Thoracic aorta (tissue), 2 donors: ENCODE measurements at places on chromosomes 12 and 14. TPM values are rescaled to one million over a fixed set of nuclear protein-coding genes. Genes with fewer than 3 reads are reported as not detected.

Gene SPIC
- not detected for total RNA-seq

Gene APOF
- not detected for total RNA-seq

DNA sequence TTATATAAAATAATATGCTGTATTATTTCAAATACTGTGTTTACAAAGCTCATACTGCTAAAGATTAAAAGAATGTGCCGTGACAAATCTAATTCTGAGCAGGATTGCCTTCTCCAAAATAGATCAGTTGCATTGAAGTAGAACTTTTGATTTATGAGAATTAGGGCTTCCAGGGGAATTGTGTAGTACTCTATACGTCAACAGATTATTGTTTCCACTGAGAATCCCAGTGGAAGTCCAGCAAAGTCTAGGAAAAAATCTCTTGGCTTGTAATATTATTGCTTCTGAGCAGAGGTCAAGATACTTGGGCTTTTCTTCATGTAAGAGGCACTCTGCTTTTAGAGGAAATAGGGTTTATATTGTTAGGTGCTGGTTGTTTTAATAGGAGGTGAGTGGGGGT lies 133.9 kb downstream of the TRHDE start:
- H3K4me3 ChIP-seq: no peak overlapping the region
- no peak for DNase-seq
- no peaks in the 10 kb centered on the region for H3K36me3 ChIP-seq
- no peaks in the 10 kb centered on the region for H3K4me1 ChIP-seq
- H3K27me3 ChIP-seq: no peaks in the 10 kb centered on the region

DNA sequence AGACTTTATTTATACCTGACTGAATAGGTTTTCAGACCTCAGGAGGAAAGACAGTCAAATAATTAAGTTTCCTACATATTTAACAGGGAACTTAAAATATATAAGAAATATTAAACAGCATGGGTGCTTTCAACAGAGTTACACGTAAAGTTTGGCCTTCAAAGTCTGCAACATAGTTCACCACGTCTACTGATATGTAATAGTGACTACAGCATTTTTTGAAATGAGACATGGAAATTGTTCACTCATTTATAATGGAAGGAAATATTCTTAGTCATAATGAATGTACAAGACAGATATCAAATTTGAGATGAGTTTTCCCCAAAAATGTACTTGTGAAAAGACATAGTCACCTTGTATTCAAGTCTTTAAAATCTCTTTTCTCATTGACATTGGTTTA lies 56.7 kb upstream of the KCNMB4 start:
- H3K27ac ChIP-seq: no peak overlapping the region
- no peak overlapping the region for H3K4me3 ChIP-seq
- peaks cover 6% of the 10 kb centered on the region for H3K4me1 ChIP-seq
- no peak for DNase-seq

GRCh38 chr14:50944647-50945413 lies 547 bp upstream of the PYGL start:
- peak; percentile 5 for DNase-seq
- peak overlapping the region; percentile 81 for H3K27ac ChIP-seq
- no peaks in the 10 kb centered on the region for H3K27me3 ChIP-seq

DNA sequence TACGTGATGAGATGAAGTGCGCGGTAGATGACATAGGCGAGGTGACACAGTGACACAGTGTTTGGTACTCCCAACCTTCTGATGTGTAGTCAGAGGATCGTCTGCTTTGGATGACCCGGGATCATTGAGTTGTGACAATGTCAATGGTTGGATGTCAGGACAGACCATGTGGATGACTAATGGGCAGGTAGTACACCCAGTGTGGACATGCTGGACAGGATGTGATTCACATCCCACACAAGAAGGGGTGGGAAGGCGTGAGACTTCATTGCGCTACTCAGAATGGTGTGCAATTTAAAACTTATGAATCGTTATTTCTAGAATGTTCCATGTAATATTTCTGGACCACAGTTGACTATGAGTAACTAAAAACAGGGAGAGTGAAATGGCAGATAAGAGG lies 23.8 kb downstream of the MAP3K9 start:
- no peak overlapping the region for H3K27ac ChIP-seq
- no peaks in the 10 kb centered on the region for H3K27me3 ChIP-seq
- H3K4me3 ChIP-seq: no peak overlapping the region
- H3K36me3 ChIP-seq: no peaks in the 10 kb centered on the region
- DNase-seq: no peak

GRCh38 chr14:60756847-60757246 lies 22.3 kb downstream of the MNAT1 start:
- H3K27me3 ChIP-seq: no peaks in the 10 kb centered on the region
- DNase-seq: no peak
- no peak overlapping the region for H3K4me3 ChIP-seq
- H3K27ac ChIP-seq: no peak overlapping the region
- H3K4me1 ChIP-seq: peaks cover 27% of the 10 kb centered on the region
- H3K36me3 ChIP-seq: no peaks in the 10 kb centered on the region

DNA sequence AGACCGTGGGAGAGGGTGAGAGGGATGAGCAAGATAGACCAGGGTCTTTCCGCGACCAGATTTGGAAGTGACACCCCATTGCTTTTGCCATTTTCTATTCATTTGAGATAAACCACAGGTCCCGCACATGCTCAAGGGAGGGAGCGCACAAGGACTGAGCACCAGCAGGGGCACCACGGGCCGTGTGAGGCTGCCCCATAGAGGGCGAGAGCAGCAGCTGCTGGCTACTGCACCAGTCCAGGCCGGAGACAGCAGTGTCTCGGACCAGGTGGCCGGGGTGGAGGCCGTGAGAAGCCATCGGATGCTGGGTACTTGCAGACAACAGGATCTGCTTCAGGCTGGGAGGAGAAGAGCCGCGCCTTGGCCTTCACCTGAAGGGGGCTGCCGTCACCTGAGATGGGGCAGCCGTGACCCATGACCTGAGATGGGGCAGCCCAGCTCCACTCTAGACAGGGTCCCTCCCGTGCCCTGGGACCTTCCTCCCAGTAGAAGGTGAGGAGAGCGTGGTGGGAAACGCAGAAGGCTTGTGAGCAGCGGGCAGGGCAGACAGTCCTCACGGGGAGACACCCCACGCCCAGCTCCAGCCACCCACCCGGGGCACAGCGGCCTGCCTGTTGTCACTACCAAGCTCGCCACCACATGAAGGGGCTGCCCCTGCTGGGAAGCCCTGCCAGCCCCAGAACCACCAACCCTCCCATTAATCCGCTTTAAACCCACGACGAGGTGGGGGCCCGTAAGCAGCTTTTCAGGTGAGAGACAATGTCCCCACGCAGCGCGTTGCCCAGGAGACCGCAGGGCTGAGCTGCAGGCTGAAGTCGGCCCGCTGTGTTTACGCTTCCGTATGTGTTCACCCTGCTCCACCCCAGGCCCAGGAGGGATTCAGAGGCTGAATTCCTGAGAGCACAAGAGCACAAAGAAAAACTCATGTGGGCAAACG lies 61.7 kb upstream of the FBRSL1 start:
- no peak overlapping the region for H3K27ac ChIP-seq
- H3K4me1 ChIP-seq: peaks cover 12% of the 10 kb centered on the region
- no peaks in the 10 kb centered on the region for H3K27me3 ChIP-seq

DNA sequence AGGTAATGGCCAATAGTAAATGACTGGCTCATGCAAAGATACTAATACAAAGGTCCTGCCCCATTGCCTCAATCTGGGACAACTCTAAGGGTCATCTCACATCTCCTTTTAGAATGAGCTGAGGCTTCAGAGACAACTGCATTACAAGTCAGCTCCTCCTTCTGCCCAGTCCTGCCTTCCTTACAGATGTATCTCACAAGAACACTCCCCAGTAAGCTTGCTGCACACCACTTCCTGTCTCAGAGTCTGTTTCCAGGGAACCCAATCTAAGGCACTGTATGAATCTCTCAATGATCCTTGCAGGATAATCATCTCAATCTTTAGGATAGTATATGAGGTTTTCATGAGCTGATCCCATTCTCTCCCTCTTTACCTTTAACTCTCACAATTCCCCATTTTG lies 57.8 kb upstream of the ZDHHC17 start:
- no peak overlapping the region for H3K27ac ChIP-seq
- no peak overlapping the region for H3K4me3 ChIP-seq
- no peak for DNase-seq
- no peaks in the 10 kb centered on the region for H3K4me1 ChIP-seq

DNA sequence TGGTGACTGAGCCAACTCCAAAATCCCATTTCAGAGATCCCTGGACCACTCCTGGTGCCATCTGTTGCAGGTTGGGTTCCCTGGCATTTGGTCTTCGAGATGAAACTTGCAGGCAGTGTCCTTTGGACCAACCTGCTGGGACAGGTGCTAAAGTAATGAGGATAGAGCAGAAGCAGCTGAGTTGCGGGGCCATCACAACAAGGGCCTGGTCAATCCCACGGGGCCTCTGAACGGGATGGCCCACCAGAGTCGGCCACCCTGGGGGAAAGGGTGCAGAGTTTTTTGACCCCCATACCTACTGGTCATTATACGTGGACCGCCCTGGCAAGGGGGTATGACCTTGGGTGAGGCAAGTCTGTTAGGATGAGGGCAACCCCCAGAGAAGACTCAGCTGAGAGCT lies 39.3 kb downstream of the DLK1 start:
- H3K4me1 ChIP-seq: no peaks in the 10 kb centered on the region
- H3K27ac ChIP-seq: no peak overlapping the region
- H3K4me3 ChIP-seq: no peak overlapping the region
- H3K27me3 ChIP-seq: no peaks in the 10 kb centered on the region
- DNase-seq: no peak

DNA sequence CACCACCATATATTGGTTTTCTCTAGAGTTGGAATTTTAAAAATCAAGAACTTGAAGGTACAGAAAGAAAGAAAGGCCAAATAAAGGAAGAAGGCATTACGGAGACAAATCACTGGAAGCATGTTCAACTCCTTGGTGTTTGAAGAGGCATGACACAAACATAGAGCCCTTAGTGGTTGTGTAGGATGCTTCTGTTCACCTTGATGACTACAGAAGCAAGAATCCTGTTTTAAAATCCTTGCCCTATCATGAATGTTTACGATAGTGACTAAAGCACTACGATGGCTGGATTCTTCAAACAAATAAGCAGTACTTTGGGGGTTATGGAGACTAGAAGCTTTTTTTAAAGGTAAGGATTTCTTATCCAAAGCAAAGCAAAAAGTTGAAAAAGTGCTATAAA lies 10.3 kb upstream of the ISM2 start:
- no peak overlapping the region for H3K27ac ChIP-seq
- H3K36me3 ChIP-seq: peaks cover 31% of the 10 kb centered on the region
- no peaks in the 10 kb centered on the region for H3K27me3 ChIP-seq
- no peak overlapping the region for H3K4me3 ChIP-seq

DNA sequence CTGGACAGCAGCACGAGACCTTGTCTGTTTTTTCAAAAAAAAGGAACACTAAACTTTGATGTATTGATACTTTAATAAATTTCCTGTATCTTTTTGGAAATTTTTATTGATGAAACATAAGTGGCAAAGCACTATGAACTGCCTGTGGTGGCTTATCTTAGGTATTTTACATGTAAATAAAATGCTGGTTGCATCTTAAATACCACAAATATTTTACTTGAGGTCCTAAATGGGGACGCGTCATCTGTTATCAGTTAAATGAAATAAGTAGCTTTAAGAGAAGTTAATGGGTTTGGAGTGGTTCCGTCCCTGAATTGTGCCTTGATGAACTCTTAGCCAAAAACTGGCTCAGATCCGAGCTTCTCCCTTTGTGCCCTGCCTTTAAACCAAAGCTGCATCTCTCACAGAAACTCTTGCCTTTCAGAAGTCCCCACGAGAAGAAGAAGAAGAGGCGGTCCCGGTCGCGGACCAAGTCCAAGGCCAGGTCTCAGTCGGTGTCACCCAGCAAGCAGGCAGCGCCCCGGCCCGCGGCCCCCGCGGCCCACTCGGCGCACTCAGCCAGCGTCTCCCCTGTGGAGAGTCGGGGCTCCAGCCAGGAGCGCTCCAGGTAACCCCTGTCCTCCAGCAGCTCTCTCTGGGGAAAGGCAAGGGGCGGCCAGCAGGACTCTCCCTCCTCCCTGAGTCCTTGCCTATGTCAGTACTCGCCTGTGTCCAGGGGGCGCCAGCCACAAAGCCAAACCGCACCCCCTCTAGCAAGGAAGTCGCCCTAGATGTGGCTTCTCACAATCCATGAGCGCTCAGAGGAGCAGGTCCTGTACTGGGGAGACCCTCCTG lies 31.2 kb upstream of the MMP17 start:
- H3K27ac ChIP-seq: no peak overlapping the region
- peaks cover 71% of the 10 kb centered on the region for H3K36me3 ChIP-seq
- H3K27me3 ChIP-seq: no peaks in the 10 kb centered on the region
- no peak for DNase-seq

DNA sequence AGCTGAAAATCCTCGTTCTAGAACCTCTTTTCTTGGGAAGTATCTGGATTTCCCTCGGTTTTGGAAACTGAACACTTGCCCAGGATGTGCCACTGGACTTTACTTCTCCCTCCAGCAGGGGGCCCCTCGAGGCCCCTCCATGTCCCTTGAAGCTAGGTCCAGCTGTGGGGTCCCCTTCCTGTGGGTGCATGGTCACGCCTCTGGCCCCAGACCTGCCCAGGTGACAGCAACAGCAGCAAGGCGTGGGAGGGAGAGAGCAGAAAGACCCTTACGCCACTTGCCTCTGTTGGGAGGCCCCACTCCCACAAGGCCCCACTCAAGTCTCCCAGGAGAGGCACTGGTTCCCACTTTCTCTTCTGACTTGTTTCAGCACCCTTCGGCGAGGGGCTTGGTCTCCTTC lies 3.1 kb downstream of the SLC25A29 start:
- no peak overlapping the region for H3K4me3 ChIP-seq
- no peaks in the 10 kb centered on the region for H3K36me3 ChIP-seq
- H3K27me3 ChIP-seq: no peaks in the 10 kb centered on the region
- DNase-seq: no peak
